GM23338 (cell line): ENCODE measurements at places on chromosomes 7 and 10. TPM values are rescaled to one million over a fixed set of nuclear protein-coding genes. Genes with fewer than 3 reads are reported as not detected.

GRCh38 chr10:114653926-114654325 lies 4.1 kb downstream of the ABLIM1 start:
- peak; percentile 7 for DNase-seq

GRCh38 chr7:36961097-36961496 lies 236.8 kb upstream of the AOAH start:
- DNase-seq: no peak

DNA sequence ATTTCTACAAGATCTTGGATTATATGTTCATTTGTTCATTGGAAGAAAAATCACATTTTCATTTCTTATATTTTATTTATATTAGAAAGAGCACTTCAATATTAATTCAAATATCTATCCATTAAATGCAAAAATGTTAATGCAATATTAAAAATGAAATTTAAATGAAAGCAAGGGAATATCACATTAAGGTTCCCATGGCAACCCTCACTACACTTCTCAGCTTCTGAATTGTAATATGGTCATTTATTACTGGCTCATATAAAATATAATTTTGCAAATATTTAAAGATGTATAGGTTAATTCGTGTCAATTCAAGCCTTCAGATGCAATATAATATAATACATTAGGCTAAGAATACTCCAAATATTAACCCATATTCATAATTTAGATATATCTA lies 38.8 kb downstream of the XRCC2 start:
- no peak for DNase-seq

GRCh38 chr10:48457949-48458661 lies 146.8 kb downstream of the ARHGAP22 start:
- no peak for DNase-seq

- DNase-seq: no peak
These were observed 214.0 kb upstream of the LRGUK start for GRCh38 chr7:133912916-133913697.

DNA sequence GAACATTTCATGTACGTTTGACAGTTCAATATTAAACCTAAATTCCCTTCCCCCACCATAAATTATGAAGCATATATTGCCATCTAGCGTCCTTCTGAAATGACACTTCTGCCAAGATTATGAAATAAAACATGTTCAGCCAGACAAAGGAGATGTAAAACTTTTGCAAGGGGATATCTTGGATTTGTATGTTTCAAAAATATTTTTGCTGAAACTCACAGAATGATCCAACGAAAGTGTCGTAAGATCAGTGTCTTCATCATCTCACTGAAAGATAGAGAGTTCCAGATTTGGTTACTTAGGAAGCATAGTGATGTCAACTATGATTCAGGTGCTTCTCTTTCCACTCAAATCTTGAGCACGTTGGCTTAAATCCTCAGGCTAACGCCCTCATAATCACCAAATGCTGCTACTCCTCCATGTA lies 904.3 kb downstream of the XPNPEP1 start:
- DNase-seq: no peak

GRCh38 chr10:116857156-116857555 lies 7.9 kb downstream of the ENO4 start:
- DNase-seq: no peak

DNA sequence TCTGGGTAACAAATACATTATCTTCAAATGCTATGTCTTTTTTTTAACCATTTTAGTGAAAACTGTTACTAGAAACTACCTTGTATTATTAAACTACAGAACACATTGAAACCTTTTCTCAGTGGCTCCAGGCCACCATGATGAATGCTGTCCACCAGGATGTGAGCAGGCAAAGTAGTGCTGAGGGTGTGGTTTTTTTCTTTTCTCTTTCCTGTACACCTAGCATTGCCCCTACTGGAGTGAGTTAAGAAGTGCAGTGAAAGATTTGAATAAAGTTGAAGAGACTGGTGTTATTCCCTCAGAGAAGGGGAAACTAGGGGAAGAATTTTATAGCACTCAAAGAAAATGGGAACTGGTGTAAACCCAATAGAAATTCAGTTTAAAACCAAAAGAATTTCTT lies 120.0 kb upstream of the SAMD8 start:
- DNase-seq: peak; percentile 74

DNA sequence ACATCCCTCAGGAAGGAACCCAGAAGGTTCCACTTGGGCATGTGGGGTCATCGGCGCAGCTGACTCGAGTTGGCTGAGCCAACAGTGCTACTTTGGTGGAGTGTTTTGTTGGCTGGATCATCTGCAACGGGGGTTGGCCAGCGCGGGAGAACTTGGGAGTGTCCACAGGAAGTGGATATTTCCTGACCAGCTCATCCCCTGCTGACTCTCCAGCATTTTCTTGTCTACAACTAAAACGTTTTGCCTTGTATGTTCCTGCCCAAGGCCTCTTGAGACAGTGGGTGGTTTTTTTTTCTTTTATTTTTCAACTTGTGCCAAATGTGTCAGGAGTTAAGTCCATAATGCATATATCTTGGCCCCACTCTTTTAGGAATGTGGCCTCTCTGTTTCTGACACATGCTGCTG lies 208.6 kb downstream of the ZNF365 start:
- no peak for DNase-seq

DNA sequence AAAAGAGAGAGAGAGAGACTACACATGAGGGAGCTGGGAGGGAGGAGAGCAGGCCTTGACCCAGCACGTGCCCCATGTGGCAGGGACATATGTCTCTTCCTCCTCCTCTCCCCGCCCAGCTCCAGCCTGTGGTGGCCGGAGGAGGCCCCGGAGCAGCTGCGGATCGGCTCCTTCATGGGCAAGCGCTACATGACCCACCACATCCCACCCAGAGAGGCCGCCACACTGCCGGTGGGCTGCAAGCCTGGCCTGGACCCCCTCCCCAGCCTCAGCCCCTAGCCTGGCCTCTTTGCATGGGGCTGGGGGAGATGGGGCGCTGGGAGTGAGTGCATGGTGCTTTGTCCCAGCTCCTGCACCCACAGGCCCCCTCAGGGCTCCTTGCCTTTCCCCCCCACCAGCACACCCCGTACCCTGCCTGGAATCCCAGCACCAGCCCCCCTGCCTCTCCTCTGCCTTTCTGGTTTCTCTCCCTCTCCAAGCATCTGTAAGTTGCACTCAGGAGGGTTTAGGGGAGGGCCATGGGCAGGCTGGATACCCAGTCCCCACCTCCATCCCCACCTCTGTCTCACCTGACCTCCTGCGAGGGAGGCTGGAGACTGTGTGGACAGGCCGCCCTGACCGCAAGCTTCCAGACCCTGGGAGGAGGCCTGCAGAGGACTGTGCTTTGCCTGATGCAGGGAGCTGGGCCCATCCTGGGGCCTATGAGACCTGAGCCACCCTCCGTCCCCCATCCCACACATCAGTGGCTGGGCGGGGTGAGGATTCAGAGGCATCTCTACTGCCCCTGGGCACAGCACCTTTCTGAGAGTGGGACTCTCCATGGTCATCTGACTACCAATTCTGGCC lies 4.8 kb downstream of the UPK3B start:
- DNase-seq: peak; percentile 6

GRCh38 chr7:116679500-116679899 lies 7.5 kb downstream of the MET start:
- DNase-seq: no peak

- DNase-seq: peak; percentile 94
These were observed 1.7 kb downstream of the PGAM1 start for GRCh38 chr10:97427571-97428179.

DNA sequence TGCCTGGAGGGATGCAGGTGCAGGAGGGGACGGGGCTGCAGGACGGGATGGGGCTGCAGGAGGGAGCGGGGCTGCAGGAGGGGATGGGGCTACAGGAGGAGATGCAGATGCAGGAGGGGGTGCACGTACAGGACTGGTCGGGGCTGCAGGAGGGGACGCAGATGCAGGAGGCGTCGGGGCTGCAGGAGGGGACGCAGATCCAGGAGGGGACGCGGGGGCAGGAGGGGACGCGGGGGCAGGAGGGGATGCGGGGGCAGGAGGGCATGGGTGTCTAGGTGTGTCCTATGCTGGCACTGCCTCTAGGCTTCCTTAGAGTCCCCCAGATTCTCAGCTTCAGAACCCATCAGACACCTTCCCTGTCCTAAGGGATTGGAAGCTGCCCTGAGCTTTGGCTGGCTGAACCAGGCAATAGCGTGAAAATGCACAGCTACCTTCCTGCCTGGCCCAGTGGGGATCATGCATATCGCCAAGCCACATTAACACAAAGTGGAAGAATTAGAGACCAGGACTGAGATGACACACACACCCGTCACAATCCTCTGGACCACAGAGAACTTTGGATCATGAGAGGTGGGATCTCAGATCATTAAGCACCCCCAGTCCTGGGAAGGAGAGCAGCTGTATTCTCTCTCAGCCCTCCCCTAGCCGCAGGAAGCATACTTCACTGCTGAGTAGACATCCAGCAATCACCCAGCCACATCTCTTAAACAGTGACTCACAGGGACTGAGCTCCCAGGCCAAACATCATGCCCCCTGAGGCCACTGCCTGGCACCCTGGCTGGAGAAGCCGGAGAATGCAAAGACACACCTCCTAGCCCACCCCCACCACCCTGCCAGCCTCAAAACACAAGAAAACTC lies 67.3 kb downstream of the VWA2 start:
- DNase-seq: no peak

- peak; percentile 82 for DNase-seq
These were observed 453.1 kb downstream of the SORCS1 start for GRCh38 chr10:106711313-106711906.

DNA sequence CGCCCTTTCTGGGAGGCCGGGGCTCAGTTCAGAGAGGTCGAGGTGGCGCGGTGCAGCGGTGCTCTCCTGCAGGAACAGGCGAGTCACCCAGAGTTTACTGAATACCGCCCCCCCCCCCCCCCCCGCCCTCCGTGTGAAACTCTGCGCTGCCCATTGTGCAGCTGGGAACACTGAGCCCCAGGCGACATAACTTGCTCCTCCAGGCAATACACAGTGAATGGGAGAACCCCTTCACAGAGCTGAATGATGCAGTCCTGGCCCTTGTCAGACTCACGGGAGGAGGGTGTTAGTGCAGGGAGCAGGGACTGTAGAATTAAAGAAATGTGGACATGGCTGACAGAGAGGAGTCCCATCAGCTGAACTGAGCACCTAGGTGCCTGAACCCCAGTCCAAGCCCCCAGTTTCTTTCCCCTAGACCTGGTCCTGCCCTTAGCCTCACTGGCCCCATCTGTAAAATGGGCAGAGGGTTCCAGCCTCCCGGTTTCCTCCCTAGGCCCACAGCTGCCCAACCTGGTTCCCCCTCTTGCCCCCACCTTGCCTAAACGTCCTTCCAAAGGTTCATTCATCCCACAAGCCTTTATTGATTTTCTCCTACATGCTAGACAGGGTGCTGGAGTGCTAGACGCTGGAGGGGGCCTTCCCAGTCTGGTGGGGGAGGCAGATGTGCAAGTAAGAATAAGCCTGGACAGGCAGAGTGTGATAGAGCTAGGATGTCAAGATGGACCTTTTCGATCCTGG lies 869 bp upstream of the LOXL4 start:
- DNase-seq: peak; percentile 47

DNA sequence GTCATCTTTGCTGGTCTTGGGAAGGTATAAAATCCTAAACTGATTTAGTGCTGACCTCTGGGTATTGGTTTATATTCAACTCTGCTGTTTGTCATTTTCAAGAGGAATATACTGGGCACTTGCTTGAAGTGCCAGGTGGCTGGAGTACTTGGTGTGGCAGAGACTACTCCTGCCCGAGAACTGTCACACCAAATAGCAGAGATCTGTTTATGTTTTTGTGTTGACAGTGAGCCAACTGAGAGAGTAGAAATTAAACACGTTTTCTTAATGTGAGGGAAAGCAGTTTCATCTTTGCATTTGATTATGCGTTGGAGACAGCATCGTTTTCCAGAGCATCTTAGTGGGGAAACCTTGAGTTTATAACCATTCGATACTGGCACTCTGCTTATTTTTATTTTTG lies 174.4 kb downstream of the CDCA7L start:
- DNase-seq: no peak

GRCh38 chr10:110535958-110536891 lies 31.3 kb upstream of the SMC3 start:
- peak; percentile 57 for DNase-seq

DNA sequence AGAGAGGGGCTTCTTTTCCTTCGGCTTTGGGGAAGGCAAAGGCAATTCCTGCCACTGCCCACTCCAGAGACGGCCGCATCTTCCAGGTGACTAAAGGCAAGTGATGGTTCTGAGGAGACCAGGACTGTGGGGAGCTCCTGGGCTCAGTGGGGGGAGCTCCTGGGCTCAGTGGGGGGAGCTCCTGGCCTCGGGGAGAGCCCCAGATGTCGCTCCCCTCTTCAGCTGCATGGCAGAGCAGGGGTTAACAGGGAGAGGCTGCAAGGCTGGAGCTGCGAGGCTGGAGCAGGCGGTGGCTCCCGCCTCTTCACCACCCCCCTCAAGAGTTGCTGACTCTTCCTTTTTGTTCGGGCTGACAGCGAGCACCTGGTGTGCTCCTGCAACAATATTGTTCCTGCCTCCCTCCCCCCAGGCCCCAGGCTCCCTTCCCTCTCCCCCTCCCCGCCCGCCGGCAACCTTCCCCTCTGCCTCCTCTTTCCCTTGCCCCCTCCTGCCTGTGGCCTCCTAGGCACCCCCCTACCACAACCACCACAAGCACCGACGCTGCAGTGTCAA lies 56.3 kb upstream of the LBX1 start:
- peak; percentile 88 for DNase-seq

GRCh38 chr7:83970081-83970480 lies 224.5 kb downstream of the SEMA3A start:
- no peak for DNase-seq

DNA sequence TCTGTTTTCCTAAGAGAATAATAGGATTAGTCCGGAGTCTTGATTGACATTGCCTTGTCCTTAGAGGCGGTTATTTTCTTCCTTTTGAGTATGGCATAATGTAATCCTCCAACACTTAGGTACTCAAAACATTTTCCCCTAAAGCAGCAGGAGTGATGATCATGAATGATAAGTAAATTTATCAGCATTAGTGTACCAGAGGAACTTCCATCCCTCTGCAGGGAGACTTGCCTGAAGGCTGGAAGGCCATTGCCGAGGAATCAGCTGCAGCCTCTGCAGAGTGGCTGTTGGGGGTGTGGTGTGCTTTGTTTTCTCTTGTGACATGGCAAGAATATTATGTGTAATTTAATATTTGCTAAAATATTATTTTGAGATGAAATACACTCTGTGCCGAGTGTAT lies 56.8 kb downstream of the RAB11FIP2 start:
- DNase-seq: no peak

The CASP7 gene
- 2.1 and 2.5 TPM in 2 replicates for polyA plus RNA-seq

The PRSS37 gene
- polyA plus RNA-seq: 0.23 and 0.58 TPM in 2 replicates

The ANXA7 gene
- 77.6 and 80.1 TPM in 2 replicates for polyA plus RNA-seq

The GPR22 gene
- 2.0 and 3.4 TPM in 2 replicates for polyA plus RNA-seq

The SNCG gene
- polyA plus RNA-seq: 17.0 and 18.5 TPM in 2 replicates

The SRGN gene
- 0.30 TPM in 1 of 2 replicates, not detected in the other for polyA plus RNA-seq

The TCAF2 gene
- 0.09 TPM in 1 of 2 replicates, not detected in the other for polyA plus RNA-seq

The OPN1SW gene
- polyA plus RNA-seq: 0.50 and 0.80 TPM in 2 replicates

The HSPA12A gene
- 4.4 and 5.6 TPM in 2 replicates for polyA plus RNA-seq

The CCDC172 gene
- polyA plus RNA-seq: 17.6 and 20.6 TPM in 2 replicates

The SHH gene
- polyA plus RNA-seq: not detected in 2 replicates
